ENCODE measurements at places on chromosomes 3 and 15.

DNA sequence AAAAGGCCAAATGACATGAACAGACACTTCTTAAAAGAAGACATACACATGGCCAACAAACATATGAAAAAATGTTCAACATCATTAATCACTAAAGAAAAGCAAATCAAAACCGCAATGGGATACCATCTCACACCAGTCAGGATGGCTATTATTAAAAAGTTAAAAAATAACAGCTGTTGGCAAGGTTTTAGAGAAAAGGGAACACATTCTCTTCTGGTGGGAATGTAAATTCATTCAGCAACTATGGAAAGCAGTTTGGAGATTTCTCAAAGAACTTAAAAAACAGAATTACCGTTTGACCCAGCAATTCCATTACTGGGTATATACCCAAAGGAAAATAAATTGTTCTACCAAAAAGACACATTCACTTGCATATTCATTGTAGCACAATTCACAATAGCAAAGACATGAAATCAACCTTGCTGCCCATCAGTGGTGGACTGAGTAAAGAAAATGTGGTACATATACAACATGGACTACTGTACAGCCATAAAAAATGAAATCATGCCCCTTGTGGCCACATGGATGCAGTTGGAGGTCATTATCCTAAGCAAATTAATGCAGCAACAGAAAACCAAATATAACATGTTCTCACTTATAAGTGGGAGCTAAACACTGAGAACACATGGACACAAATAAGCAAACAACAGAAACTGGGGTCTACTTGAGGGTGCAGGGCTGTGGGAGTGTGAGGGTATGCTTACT lies 190.7 kb upstream of the MCTP2 start:
- peak; percentile 10 for DNase-seq

- no peak for DNase-seq
Observed at GRCh38 chr15:63044645-63045464, 2.3 kb downstream of the TPM1 start.

DNA sequence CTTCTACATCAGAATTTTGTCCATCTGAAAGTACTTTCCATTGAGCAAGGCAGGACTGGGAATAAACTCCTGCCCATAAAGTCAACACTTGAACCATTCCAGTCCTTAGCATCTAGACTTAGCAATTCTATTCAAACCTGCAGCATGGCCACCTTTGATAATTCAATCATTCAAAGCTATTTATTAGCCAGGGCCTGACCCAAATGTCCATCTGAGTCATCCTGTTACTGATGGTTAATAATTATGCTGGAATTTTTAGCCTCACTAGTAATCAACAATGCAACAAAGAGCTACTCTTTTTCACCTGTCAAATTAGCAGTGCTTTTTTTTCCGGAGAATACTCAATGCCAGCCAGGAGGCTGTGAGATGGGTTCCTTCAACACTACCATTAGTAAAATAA lies 72.7 kb upstream of the SNRK start:
- no peak for DNase-seq

- DNase-seq, result no peak
Observed at GRCh38 chr15:52805351-52806283, 15.5 kb upstream of the ONECUT1 start.

DNA sequence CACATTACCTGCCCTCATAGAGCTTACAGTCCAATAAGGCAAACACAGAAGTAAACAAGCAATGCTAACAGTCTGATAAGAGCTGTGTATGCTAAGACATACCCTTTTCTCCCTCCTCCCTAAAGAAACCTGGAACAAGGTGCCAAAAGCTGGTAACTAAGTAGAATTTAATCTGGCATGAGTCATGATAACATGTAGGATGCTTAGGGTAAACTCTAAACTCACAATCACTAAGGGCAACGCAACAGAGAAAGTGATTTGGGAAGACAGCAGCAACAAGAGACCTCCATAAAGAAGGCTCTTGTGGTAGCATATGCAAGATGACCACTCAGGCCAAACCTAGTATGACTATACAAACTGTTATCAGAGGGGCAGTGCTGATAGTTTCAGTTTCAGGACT lies 55.5 kb downstream of the MYO1E start:
- no peak for DNase-seq
